ENCODE measurements at places on chromosomes 7 and 10.

DNA sequence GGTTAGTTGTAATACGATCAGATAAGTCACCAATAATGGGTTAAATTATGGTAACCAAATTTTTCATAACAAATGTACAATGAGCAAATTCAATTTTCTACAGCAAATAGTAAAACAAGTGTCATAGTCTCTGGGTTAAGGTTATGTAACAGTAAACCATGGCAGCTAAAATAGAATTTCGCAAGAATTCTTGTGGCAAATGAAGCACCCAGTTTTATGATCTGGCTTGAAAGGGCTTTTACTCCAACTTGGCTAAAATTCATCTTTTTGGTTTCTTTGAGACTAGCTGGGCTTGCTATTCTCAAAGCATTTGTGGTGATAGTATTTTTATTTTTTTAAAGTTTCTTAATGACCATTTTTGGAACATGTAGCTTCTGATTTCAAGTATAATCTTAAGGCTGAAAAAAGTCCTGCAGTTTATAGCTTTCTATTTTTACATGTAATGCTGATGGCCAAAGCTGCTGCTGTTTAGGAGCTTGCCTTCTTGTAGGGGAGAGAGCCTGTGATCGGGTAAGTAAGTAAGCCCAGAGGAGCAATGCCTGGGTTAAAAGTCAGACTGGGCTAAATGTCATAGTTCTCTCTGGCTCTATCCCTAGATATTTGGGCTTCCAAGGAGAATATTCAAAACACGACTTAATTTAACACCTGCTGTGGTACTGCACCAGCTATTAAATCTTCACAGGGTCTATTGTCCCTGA, 55.5 kb upstream of the SYPL1 start:
- DNase-seq = no peak

DNA sequence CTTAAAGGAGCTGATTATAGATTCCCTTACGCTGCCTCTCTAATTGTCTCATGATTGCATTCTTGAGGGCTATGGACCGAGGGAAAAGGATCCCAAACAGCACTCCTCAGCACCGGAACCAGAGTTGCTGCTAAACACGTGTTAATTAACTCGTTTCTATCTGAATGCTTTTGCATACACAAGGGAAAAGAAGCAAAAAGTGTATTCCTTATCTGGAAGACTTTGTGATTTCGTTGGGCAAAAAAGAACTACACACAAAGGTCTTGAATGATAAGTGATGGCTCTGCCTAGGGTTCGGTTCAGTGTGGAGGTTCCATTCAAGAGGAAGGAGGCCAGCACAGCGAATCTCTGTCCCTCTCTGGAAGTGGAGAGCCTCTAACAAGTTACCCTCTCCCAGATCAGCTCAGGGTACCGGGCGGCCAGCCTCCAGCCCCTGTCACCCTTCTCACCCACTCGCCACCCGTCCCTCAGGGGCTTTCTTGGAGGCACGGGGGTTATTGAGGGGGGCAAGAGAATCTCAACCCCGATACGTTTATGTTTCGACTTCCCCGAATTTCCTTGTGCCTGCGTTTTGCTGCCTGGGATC, 515 bp upstream of the SLC4A2 start:
- no peak for DNase-seq

DNA sequence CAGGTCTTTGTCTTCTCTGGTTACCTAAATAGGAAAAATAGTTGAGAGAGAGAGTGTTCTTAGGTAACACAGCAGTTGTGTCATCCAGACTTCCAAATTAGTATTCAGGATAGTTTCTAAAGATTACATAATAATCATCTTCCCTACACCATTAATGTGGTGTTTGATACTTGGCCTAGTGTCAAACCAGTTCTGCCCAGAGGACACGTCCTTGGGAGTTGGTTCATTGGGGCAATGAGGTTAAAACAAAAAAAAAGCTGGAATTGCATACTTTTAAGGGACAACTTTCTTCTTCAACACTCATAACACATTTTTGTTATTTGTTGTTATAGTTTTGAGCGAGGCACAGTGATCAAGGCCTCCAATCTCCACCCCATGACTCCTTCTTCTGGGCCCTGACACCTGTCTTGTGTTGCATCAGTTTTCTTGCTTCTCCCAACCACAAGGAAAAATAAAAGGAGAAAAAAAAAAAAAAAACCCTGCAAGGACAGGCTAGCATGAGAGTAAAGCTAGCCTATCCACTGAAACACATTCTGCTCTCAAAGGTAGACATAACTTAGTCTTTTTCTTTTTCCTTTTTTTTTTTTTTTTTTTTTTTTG, 28.8 kb downstream of the STN1 start:
- no peak for DNase-seq

- no peak for DNase-seq
Observed at GRCh38 chr7:2261611-2262010, 19.6 kb downstream of the NUDT1 start.

DNA sequence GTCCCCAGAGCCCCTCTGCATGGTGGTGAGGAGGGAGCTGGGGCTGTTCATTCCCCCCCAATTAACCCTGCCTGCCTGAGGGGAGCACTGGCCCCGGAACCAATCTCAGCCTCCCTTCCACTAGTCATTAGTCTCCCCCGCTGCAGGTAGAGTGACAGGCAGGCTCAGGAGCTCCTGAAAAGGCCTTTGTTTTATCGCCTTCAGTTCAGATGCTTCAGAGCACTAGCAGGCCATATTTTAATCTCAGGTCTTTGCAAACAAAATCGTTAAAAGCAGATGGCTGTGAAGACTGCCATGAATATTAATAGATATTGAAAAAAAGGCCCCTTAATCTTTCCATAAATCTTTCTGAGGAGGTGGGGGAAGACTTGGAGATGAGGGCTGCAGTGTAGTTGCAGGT, 250.7 kb downstream of the RPS24 start:
- DNase-seq = no peak

GRCh38 chr10:25024528-25024927, 8.1 kb downstream of the THNSL1 start:
- no peak for DNase-seq

DNA sequence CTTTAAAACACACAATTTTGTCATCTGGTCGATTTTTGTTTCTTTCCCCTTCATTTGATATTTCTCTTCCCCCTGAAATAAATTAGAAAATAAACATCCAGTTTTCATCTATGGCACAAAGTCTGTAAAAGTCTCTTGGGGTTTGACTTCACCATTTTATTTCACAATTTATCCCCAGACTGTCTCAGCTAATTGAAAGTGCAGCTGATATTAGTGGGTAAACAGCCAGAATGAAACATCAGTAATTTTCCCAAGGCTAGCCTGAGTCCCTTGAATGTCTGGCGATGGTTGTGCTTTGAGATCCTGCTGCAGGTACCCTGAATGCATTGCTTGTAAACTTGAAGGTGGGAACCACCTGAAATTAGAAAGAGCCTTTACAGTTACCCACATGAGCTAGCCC, 60.6 kb upstream of the NEBL start:
- no peak for DNase-seq

GRCh38 chr7:50321487-50322067, 17.1 kb downstream of the IKZF1 start:
- DNase-seq = no peak

- DNase-seq = no peak
Observed at GRCh38 chr7:26593896-26594295, 270.5 kb downstream of the SKAP2 start.

DNA sequence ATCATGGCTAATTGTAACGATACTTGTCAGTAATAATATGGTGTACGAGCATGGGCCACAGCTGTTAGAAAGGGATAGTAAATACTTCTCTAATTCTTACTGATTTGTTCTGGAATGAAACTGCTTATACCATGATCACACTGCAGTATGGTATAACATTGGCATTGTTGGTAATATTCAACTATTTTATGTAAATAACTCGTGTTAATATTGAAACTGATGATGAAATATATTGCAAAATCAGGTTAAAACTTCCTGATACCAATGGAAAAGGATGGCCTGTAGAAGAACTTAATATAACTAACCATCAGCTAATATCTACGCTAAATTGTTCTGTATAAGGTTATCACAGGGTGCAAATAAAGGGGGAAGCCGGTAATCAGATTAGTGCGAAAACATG, 10.3 kb downstream of the OR2A14 start:
- DNase-seq = no peak

DNA sequence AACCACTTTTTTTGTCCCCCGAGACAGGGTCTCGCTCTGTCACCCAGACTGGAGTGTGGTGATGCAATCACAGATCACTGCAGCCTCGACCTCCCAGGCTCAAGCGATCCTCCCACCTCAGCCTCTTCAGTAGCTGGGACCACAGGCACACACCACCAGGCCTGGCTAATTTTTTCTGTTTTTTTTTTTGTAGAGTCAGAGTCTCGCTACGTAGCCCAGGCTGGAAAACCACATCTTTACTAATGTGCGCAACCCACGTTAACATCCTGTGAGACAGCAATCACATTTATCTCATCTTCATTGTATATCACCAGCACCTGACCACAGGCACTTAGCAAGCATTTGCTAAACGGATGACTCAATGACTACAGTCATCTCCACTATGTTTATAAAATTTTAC, 77.8 kb upstream of the ATP6V0A4 start:
- no peak for DNase-seq

- no peak for DNase-seq
Observed at GRCh38 chr10:12507165-12507850, 158.0 kb downstream of the CAMK1D start.

- DNase-seq = no peak
Observed at GRCh38 chr10:126387041-126387921, 996 bp downstream of the ADAM12 start.

DNA sequence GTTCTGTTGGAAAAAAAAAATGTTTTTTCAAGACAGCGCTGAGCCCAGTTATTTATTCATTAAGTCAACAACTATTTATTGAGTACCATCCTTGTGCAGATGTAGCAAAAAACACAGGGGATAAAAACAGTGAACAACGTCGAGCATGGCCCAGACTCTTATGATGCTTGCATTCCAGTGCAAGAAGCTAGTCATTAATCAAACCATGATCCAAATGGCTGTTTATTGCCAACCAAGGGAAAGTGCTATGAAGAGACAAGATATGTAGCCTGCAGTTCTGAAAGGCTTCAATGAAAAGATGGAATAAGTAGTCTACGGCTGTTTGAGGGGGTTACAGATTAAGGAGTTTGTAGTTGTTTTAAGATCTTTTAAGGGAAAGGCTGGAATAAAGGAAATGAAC, 262.3 kb downstream of the NEBL start:
- DNase-seq = no peak

GRCh38 chr10:98028168-98028770, 2.2 kb downstream of the CRTAC1 start:
- no peak for DNase-seq
